Dermis blood vessel endothelial cell (primary cell): ENCODE measurements at places on chromosomes 2 and 18.
A peak's percentile ranks its signal among the peaks of the same experiment; 100 is the strongest.

GRCh38 chr18:62846313-62846712, 131.0 kb downstream of the PHLPP1 start:
- no peak for DNase-seq

DNA sequence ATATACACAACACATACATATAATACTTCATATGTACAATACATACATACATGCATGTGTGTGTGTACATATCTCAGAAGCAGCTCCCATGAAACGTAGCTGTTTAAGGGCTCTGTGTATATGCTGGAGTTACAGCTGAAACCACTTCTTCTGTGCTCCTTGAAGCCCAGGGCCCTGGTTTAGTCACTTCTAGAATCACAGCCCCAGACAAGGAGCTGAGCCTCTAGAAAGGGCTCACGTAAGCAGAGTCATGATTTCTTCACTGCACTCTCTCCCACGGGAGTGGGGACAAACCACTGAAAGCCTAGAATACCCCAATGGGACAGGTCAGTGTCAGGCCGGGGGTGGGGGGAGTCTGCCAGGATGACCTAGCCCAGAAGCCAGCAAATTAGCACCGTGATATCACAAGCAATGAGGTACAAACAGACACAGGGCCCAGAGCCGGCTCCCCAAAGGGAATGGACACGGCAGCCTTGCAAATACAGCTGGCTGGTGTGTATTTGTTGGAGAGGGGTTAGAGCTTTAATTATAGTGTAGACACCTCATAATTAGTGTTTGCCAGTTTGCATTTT, 90.3 kb downstream of the C1QL2 start:
- DNase-seq = no peak

- DNase-seq = no peak
These were observed 58.7 kb downstream of the HK2 start for GRCh38 chr2:74892609-74893008.

DNA sequence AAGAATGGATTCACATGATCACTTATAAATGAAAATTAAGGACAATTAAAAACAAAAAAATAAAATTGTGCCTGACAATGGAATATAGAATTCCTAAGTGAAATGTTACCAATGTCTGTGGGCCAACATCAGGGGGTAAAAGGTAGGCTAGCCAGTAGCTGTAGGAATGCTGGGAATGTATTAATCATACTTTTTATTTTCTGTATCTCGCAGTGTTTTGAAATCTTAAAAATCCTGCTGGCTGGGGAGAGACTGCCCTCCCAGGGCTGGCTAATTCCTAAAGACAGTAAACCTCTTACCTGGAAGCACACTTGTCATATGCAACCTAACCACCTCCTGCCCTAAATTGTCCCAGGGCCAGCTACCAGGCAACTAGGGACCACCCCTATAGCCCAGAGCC, 69.8 kb downstream of the REV1 start:
- no peak for DNase-seq

DNA sequence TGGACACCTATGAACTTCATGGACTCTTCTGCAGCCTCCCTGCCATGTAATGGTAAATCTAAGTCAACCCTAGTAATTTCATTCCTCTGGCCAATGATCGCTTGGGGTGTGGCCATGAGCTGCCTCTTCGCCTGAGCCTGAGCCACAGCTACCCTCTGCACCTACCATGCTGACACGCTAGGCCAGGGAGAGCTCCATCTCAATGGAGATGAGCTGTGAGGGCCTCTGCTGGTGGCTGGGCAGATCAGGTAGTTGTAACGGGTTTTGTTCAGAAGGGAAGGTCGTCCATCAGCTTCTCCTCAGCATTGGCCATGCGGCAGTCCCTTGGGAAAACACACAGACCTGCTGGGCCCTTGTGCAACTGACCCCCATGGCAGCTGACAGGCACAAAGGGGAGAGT, 24.4 kb downstream of the MPHOSPH10 start:
- peak; percentile 40 for DNase-seq

- no peak for DNase-seq
These were observed 328.9 kb downstream of the ZEB2 start for GRCh38 chr2:144190908-144191605.

GRCh38 chr18:37243741-37244140, 321.9 kb downstream of the CELF4 start:
- no peak for DNase-seq

DNA sequence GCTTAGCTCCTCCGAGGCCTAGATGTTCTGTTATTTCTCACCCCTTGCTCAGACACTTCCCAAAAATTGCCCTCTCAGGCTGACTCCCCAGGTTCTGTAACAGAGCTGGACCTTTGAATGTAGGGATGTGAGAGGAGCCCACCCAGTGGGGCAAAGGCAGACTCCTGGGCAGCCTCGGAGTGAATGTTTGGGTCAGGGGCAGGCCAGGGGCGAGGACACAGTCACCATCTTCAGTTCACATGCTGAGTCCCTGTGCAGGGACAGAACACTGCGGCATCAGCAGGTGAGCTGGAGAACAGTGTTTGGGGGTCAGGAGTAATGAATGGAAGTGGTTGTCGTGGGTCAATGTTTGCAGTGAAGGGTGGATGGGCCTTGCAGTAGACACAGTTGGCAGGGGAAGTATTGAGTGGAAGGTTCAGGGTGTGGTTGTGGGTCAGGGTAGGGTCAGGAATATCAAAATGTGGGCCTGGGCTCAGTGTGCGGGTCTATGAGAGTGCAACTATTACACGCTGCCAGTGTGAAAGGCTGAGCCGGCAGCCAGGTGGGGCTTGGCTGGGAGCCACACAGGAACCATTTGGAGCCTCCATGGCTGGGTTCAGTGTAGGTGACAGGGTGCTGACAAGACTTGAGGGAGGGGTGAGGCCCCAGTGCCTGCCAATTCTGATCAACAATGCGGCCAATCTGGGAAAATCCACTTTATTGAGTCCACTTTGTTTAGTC, 4.4 kb downstream of the IHH start:
- DNase-seq = no peak

DNA sequence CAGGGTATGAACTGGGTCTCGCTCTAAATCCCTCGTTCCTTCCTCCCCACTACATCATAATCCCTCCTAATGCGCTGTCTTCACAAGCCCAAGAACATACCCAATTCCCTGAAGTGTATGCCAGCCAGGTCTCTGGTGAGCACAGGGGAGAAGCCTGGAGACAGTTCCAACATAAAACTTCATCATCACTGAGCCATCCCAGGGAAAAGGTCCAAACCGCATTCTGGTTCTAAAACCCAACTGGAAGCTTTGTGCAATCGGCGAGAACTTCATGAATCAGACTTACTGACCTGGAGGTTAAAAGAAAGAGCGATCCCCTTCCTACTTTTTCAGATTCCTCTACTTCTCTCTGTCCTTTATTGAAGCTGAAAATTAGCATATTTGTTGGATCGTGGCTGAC, 132.7 kb downstream of the ALPK2 start:
- no peak for DNase-seq

- DNase-seq = no peak
These were observed 19.9 kb upstream of the SPRED2 start for GRCh38 chr2:65452150-65452895.

- DNase-seq = no peak
These were observed 26.7 kb downstream of the ZBTB14 start for GRCh38 chr18:5268874-5269273.

- DNase-seq = no peak
These were observed 57.7 kb downstream of the METTL4 start for GRCh38 chr18:2513616-2514015.

DNA sequence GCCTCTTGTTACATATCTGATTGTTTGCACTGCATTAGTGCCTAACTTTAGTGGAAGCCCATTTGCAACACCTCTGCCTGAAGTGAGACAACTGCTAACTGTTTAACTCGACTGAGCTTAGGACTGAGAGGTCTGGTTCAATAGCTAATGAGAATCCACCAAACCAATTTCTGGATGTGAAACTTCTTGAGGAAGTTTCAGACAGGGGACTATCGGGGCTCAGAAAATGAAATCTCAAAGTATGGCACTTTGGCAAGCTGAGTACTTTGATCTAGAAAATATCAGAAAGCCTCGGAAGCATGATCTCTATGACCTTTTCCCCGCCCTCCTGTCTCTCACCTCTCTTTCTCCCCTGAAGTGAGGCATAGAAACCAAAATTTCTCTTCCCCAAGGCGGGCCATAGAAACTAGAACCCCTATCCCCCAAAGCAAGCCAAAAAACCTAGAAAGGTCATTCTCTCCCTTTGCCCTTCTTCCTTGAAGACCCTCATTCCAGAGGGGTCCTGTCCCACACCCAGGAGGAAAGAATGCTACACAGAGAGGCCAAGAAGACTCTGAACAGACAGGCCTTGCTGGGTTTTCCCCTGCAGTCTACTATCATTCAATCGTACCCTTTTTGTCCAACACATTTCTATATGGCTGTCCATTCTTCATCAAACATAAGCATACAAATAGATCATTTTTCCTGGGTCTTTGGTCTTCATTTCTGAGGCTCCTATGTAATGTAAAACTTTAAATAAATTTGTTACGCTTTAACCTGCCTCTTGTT, 69.6 kb upstream of the CREB1 start:
- DNase-seq = no peak

- no peak for DNase-seq
These were observed 456.1 kb downstream of the LPIN1 start for GRCh38 chr2:12202313-12203075.

- DNase-seq = no peak
These were observed 17.4 kb downstream of the NRP2 start for GRCh38 chr2:205699515-205700289.

DNA sequence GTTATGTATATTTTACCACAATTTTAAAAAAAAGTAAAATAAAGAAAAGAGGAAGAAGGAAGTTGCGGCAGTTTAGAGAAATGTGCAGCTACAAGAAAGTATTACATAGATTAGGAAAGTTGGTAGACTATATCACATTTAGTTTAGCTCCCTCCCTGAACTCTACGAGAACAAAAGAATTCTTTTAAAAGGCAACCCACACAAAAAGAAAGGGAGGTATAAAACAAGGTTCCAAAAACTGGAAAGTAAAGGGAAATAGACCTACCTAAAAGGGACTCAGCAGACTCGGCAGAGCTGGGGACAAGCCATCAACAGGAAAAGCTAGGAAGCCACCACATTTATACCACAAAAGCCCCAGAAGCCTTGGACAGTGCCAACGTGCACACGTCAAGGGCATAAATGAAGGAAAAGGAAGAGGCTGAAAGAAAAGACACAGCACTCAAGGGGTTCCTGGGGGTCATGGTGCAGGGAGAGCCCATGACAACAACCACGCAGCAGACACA, 9.1 kb downstream of the TMEM127 start:
- no peak for DNase-seq

DNA sequence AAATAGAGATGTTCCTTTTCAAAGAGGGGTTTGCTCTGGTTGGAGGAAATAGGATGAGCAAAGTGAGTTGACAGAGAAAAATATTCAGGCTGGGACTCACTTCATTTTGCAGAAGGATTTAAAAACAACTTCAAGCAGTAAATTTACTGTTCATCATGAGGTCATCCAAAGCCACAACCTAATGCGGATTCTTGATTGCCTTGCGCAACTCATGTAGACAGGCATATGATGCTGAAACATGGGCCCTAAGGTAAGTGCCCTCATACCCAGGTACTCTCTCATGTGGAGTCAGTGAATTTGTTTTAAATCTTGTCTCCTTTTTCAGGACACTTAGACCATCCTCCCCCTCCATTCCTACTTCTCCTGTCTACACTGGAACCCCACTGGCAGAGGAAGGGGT, 51.9 kb upstream of the LYPD1 start:
- no peak for DNase-seq

GRCh38 chr2:56741601-56742102, 557.9 kb downstream of the CCDC85A start:
- peak; percentile 2 for DNase-seq

DNA sequence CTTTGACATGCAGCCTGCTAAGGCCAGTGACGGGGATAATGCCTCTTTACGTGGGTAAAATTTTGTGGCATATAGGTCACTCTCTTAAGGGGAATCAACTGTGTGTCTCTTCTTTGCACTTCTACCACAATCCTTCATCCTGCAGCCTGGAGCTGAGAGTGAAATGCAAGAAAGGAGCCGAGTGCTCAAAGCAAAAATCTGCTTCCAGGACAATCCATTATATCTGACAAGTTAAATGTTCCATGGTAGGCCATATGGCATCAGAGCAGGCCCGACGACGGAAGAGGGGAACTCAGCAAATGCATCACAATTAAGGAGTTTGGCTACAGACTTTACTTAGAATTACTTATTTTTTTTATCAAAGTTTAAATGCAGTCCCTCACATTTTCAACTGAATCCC, 171.2 kb downstream of the TCF4 start:
- no peak for DNase-seq

- DNase-seq = peak; percentile 59
These were observed 5.8 kb downstream of the SLC14A2 start for GRCh38 chr18:45621061-45621511.

GRCh38 chr18:2984091-2984490, 28.9 kb downstream of the LPIN2 start:
- no peak for DNase-seq

- DNase-seq = no peak
These were observed 110.3 kb upstream of the ST6GAL2 start for GRCh38 chr2:106996171-106996769.

GRCh38 chr2:219049282-219049681, 8.0 kb upstream of the CFAP65 start:
- DNase-seq = no peak

- no peak for DNase-seq
These were observed 9.3 kb downstream of the ST6GAL2 start for GRCh38 chr2:106876699-106877098.

GRCh38 chr2:235098269-235098668, 146.5 kb downstream of the SH3BP4 start:
- no peak for DNase-seq

- no peak for DNase-seq
These were observed 20.6 kb upstream of the TMEM163 start for GRCh38 chr2:134739236-134739878.

DNA sequence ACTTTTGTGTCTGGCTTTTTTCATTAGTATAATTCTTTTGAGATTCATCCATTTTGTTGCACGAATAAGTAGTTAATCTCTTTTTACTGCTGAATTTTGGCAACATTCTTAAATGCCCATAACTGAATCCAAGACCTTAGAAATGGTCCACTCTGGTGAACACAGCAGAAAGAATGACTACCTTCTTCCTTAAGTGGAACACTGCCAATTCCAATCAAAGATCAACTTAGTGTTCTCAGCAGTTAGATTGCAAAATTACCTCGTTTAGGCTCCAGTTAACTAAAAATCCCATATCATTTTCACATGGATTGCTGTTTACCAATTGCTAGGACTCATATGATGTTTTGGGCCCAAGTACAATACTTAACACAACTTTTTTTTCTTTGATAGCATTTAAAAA, 59.9 kb downstream of the MDH1 start:
- no peak for DNase-seq

- DNase-seq = no peak
These were observed 22.6 kb downstream of the RAD51AP2 start for GRCh38 chr2:17495590-17495989.

GRCh38 chr18:77522051-77522675, 272.5 kb downstream of the GALR1 start:
- DNase-seq = no peak
